Lung microvascular endothelial cell (primary cell): ENCODE measurements at places on chromosomes 16 and 17. TPM values are rescaled to one million over a fixed set of nuclear protein-coding genes. Genes with fewer than 3 reads are reported as not detected.

The MSL1 gene
- total RNA-seq, result 23.1 and 37.9 TPM in 2 replicates

The QRICH2 gene
- 5.2 and 12.1 TPM in 2 replicates for total RNA-seq

The LPO gene
- total RNA-seq, result not detected in 2 replicates

The KRT33B gene
- not detected in 2 replicates for total RNA-seq

The RGS11 gene
- 0.20 and 0.44 TPM in 2 replicates for total RNA-seq

The AGRP gene
- not detected in 2 replicates for total RNA-seq

The TUBB3 gene
- 33.5 and 122 TPM in 2 replicates for total RNA-seq

The NDEL1 gene
- 24.2 and 42.9 TPM in 2 replicates for total RNA-seq

The SSTR5 gene
- 0.20 and 0.22 TPM in 2 replicates for total RNA-seq

The MYH3 gene
- total RNA-seq, result 0.22 and 0.40 TPM in 2 replicates

The TEKT5 gene
- total RNA-seq, result not detected in 2 replicates

The ULK2 gene
- total RNA-seq, result 15.3 and 35.5 TPM in 2 replicates

The CRHR1 gene
- not detected in 2 replicates for total RNA-seq

The CSH1 gene
- total RNA-seq, result not detected in 2 replicates

The KCNJ18 gene
- not detected in 2 replicates for total RNA-seq

The PRR35 gene
- not detected in 2 replicates for total RNA-seq

The CCDC200 gene
- not detected in 2 replicates for total RNA-seq

The GOSR2 gene
- 32.3 and 32.9 TPM in 2 replicates for total RNA-seq

The CNTROB gene
- 10.5 and 11.9 TPM in 2 replicates for total RNA-seq

The AHSP gene
- not detected in 2 replicates for total RNA-seq

The SPECC1 gene
- total RNA-seq, result 0.22 and 0.60 TPM in 2 replicates

The GJD3 gene
- 2.2 and 3.0 TPM in 2 replicates for total RNA-seq

The USP31 gene
- 15.9 and 39.7 TPM in 2 replicates for total RNA-seq

The GSG1L gene
- total RNA-seq, result 0.22 and 0.60 TPM in 2 replicates

The GPR179 gene
- not detected in 2 replicates for total RNA-seq

The SEZ6L2 gene
- 0.44 and 0.99 TPM in 2 replicates for total RNA-seq

The SYNGR3 gene
- 0.40 and 2.0 TPM in 2 replicates for total RNA-seq

The PMP22 gene
- total RNA-seq, result 18.7 and 22.2 TPM in 2 replicates
